Globus pallidus (tissue), 1 donor: ENCODE measurements at places on chromosomes 5 and 9.

GRCh38 chr9:92483627-92484545, 1.6 kb upstream of the ASPN start:
- no peak for DNase-seq

GRCh38 chr5:112948458-112948857, 26.4 kb upstream of the REEP5 start:
- DNase-seq: no peak

GRCh38 chr5:14184725-14185124, 41.6 kb downstream of the TRIO start:
- DNase-seq: no peak

GRCh38 chr9:34541540-34541939, 18.8 kb upstream of the ENHO start:
- no peak for DNase-seq

- no peak for DNase-seq
These were observed 130.1 kb downstream of the C9orf50 start for GRCh38 chr9:129490583-129491486.

DNA sequence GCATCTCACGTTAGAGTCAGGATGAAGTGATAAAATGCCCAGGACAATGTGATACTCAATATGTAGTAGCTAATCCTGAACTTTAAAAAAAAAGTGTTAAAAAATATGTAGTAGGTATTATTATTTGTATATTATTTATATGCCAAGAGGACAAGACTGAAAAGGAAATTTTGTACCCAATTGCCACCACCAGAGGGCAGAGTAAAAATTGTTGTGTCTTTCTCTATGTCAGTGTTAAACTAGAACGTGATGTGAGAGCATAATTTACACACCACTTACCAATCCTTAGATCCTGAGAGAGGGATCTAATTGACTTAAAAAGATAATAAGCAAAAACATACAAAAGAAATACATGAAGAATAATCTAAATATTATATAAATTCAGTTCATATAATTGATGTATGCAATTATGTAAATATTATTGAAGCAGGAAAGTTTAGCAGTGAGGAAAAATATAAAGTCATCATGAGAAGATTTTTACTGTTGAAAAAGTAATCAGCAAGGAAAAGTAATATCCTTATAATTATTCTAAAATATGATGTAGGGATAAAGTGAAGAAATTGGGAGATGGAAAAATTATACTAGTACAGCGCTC, 288.9 kb downstream of the RAB3C start:
- peak; percentile 13 for DNase-seq

DNA sequence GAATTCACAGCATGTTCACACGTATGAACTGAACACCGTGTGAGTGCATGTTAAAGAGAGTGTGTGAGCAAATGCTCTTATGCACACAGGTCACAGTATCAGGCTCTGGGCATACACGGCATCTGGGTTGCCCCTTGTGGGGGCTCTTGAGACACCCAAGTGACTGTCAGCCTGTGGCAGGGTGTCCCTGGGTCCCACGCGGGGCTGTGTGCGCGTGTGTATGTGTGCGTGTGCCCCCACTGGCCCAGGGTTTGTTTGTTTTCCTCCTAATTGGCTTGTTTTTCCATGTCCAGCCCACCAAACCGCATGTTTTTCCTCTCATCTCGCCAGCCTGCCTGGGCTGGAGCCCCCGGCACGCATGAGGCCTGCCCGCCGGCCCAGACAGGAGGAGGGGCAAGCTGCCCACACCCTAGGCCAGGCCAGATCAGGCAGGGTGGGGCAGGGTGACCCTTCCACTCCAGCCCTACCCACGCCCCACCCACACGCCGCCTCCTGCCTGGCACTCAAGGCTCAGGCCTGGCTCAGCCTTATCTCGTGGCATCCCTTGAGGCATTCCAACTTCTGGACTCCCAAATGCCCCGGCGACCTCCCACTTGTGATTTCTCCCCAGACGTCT, 28.8 kb downstream of the CNTFR start:
- DNase-seq: no peak

DNA sequence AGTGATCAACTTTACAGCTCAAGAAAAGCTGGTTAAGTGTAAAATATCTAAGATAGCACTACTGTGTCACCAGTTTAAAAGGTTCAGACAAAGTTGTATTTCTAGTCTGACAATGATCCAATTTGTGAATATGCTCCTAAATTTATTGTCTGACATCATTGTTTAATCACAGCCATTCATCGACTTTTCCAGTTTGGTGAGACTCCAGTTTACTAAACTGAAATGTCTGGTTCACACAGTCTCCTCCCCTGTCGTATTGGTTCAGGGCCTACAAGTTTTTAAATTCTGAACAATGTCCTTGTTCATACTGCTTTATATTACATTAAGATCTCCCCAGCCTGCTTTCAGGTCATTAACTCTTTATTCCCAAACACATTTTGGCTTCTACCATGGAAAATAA, 161.4 kb downstream of the CHSY3 start:
- DNase-seq: no peak

- no peak for DNase-seq
These were observed 464.7 kb upstream of the COX7C start for GRCh38 chr5:86152988-86153560.

DNA sequence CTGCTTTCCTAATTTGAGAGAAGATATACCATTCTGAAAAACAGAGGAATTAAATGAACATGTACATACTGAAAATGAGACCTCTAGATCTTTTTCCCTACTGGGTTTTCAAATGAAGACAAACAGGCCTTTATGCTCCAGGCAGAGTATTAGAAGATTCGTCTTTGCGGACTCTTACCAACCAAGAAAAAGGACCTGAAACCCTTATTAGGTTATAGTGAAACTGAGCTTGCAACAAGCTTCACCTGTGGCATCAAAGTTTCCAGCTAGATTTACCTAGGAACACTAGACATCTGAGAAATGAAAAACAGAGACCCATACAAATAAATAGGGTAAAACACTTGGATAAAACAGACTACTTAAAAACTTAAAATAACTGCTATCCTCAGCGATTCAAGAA, 46.3 kb downstream of the SMIM15 start:
- no peak for DNase-seq

GRCh38 chr5:120388016-120388781, 75.9 kb upstream of the PRR16 start:
- DNase-seq: no peak

DNA sequence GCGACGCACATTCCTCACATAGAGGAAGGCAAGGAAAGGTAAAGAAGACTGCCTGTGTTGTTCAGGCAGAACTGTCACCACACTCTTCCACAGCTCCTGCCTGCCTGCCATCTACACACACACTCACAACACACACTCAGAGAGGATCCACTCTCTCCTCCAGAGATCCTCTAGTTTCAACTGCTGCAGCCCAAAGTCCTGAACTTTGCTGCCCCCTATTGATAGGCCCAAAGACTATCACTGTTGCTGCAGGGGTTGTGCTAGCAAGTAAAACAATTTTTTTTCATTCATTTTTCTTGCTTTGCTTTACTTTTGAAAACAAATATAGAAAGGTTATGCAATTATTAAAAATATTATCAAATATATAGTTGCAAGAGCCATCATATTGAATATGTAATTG, 5.9 kb upstream of the CFAP90 start:
- DNase-seq: peak; percentile 64

GRCh38 chr5:102622262-102622661, 123.5 kb upstream of the SLCO6A1 start:
- no peak for DNase-seq

- no peak for DNase-seq
These were observed 1.5 kb downstream of the FAM81B start for GRCh38 chr5:95392593-95393182.

DNA sequence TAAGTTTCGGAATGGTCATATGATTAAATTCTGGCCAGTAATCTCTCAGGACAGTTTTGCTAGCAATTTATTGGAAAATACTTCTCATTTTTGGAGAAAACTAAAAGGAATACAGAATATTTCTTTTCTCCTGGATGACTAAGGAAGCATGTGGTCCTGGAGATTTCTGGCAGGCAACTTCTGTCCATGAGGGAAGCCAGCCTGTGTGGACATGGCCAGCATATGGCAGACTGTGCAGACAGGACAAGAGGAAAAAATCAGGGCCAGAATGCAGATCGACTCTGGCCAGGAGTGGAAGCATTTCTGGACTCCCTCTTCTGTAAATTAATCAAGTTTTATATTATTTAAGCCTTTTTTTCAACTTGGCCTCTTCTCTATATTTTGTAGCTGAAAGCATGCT, 100.4 kb upstream of the CDH18 start:
- no peak for DNase-seq

- DNase-seq: peak; percentile 16
These were observed 27.8 kb downstream of the PRLR start for GRCh38 chr5:35202319-35203111.

- DNase-seq: no peak
These were observed 269.4 kb upstream of the MVB12B start for GRCh38 chr9:126057121-126057825.

GRCh38 chr5:175698401-175699115, 40.7 kb downstream of the HRH2 start:
- DNase-seq: no peak

GRCh38 chr9:77961541-77961940, 70.1 kb downstream of the GNAQ start:
- DNase-seq: no peak

DNA sequence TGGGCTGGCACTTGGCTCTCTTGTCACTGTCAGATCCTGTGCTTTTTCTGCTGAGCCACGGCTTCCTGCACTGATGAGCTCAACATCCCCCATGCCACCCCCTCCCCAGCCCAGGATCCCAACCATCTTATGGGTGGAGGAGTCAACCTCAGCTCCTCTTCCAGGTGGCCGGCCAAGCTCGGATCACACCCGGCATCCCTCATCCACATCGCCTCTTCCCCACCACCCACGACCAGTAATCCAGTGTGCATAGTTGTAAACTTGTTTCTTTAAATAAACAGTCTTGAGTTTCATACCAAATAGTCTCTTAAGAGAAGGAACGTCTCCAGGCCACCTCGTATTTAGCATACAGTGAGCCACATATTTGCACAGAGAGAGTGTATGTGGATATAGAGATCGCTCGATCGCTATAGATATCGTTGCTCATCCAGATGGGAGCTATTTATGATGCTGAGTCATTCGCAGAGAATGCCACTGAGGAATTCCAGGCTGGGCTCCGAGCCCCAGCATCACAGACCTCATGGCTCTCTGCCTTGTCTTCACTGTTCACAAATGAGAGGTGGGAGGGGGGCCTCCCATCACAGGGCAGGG, 61.8 kb upstream of the CPLX2 start:
- DNase-seq: no peak

DNA sequence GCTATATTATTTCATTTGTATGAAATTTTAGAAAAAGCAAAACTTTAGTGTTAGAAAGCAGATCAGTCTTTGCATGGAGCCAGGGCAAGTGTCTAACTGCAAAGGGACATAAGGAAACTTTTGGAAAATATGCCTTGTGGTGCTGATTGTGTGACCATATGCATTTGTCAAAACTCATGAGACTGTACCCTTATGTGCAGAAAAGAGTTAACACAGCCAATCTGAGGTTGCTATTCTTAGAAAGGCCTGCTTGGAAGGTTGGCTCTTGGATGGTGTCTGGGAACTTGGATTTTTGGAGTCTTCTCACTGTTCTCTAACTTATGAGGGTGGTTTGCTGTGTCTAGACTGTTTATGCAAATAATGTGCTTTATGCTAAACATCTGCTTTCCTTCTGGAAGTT, 76.6 kb downstream of the SNX18 start:
- no peak for DNase-seq

GRCh38 chr5:36491856-36492255, 114.5 kb upstream of the SLC1A3 start:
- DNase-seq: no peak

GRCh38 chr9:131167146-131167692, 41.8 kb downstream of the NUP214 start:
- no peak for DNase-seq

DNA sequence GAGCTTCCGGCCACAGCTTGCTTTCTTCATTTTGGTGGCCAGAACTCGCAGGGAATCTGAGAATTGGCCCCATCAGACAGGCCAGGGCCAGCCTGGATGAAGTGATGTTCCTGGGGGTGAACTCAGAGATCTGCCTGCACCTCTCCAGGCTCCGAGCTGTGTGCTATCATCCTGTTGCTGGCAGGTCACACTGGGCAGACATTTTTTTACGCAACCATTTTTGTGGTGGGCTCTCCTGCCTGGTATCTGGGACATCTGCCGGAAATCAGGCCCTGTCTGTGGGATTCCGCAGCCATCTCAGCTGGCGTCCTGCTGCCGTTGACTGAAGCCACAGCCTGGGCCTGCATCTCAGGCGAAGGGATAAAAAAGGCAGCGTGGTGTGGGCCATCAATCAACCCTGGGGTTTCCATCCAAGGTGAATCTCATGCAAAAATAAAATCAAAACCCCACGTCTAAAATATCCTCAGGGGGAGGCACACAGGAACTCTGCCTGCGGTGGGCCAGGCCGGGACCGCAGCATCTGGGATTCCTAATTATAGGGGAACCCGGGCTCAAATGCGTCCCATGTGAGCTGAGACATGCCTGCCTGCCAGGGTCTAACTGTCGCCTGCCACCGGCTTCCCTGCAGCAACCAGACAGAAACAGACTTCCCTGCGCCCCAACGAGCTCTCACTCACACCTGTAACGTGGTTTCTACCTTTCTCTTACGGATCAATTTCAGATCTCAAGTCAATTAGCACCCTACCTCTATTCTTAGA, 174.3 kb downstream of the SYK start:
- DNase-seq: no peak

GRCh38 chr5:150246429-150246828, 43.1 kb downstream of the CAMK2A start:
- no peak for DNase-seq

- no peak for DNase-seq
These were observed 3.7 kb downstream of the PKN3 start for GRCh38 chr9:128706045-128706444.

DNA sequence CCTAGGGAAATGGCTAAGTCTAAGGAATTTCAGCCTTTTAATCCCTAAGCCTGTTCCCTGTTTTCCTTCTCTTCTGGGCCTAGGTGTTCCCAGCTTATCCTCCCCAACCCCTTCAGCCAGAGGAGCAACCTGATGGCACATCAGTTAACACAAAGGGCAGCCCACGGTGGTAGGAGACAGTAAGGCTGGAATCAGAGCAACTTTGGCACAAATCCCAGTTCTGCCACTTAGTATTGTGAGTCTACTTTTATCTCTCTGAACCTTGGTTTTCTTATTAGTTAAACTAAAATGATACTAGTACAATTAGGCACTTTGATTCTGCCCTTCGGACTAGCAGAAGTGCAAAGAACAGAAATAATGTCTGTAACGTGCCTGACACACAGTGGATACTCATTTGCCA, 246.8 kb downstream of the SAXO1 start:
- no peak for DNase-seq

DNA sequence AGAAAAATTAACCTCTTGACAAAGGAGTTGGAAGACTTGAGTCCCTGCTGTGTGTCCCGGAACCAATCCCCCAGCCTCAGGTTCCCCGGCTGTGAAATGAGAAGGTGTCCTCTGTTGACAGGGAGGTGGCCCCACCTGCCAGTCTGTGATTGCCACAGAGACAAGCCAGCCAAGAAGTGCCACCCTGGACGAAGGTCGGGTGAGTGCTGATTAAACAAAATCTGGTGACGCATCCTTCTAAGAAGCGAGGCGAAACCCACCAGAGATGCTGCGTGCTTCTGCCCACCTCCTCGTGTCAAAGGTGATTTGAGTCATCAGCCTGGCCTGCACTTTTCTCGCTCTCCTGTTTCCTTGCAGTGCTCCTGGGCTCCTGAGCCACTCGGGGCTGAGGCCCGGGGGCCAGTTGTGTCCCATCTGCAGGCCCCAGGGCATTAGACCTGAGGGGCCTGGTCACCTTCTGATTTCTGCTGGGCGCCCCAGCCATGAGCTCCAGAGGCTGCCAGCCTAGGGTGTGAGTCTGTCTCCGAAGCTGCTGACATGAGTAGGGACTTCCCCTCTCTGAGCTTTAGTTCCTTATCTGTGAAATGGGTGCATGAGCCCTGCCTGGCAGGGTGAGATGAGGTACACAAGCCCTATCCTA, 28.7 kb downstream of the NEK6 start:
- no peak for DNase-seq
